ENCODE measurements at places on chromosomes 16 and 17.
A peak's percentile ranks its signal among the peaks of the same experiment; 100 is the strongest.

- DNase-seq, result peak; percentile 27
Observed at GRCh38 chr17:67830440-67830839, 5.1 kb downstream of the BPTF start.

- peak; percentile 62 for DNase-seq
Observed at GRCh38 chr16:68590201-68590994, 51.3 kb downstream of the ZFP90 start.

DNA sequence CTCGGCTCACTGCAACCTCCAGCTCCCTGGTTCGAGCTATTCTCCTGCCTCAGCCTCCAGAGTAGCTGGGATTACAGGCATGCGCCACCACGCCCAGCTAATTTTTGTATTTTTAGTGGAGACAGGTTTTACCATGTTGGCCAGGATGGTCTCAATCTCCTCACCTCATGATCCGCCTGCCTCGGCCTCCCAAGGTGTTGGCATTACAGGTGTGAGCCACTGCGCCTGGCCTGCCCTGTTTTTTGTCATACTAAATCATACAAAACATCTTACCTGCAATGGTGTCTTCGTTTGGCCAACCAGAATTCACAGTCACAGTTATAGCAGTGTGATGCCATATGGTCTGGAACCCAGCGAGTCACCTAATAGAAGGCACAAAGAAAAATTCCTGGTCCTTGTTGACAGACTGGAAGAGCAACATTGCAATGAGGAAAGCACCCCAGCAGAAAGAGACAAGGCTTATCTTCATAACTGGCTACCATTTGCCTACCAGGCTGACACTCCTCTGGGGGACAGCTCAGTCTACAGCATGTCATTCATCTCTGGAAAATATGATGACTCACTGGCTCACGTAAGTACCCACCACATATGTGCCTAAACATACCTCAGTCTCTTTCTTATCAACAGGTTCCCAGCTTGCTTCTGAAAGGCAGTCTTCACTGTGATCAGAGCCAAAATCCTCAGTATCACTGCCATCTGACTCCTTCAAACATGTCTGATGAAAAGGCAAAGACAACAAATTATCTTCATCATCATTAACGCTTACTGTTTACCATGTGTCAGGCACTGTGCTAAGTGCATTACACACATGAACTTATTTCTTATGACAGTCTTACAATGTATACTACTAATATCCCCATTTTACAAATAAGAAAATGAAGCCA, 4.3 kb upstream of the HSF5 start:
- DNase-seq, result no peak

GRCh38 chr17:58371300-58371950, 19.4 kb upstream of the SUPT4H1 start:
- DNase-seq, result no peak

DNA sequence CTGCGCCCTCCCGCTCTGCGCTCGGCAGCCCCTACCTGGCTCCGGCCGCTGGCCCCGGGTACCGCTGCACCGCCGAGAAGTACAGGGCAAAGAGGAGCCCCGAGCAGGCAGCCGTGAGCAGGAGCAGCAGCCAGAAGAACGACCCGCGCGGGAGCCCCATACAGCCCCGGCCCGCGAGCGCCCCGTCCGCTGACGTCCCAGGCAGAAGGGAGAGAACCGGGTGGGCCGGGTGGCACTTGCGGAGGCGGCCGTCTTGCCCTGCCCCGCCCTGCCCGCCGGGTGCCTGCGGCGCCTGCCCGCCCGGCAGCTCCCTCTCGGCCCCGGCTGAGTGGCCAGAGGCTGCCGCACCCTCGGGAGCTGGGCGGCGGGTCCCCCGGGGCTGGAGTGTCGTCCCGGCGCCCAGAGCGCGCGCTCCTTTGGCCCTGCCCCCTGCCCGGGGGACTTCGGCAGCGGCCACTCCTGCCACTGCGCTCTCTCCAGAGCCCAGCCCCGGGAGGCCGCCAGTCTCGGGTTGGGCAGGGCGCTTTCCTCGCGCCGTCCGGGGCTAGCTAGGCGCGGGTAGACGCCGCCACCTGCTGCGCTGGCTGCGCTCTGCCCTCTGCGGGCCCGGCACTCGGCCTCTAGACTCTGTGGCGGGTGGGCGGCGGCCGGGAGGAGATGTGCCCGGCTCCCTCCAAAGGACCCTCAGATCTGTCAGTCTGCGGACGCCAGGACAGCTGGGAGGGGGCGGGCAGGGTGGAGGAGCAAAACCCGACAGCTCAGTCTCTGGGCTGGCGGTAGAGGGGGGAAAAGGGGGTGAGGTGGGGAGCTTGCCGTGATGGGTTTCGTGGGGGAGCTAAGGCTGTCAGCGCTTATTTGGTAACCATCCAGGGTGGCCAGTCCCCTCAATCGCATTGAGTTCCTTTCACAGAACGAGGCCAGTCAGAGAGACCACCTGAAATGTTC, at the start of gene ST6GALNAC2:
TSS of gene ST6GALNAC2 (minus strand) at position 212 of the 945 bp plus-strand sequence. CDS start at position 160, 52 bp downstream.
- no peak for DNase-seq

DNA sequence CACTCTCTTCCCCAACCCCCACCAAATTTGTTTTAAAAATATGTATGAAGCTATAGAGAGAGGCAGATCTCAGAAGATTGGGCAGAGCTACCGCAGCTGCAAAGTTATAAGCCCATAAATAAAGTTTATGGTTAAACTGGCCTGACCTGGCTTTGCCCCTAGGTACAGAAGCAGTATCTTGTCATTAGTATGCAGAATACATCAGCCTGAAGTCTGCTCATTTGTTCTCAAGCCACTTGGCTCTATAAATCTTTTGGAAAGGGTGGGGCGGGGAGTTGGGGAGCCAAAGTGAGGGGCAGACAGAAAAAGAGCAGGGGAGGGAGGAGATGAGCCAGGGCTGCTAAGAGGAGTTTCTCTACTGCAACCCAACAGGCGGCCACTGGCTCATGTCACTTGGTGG, 113.2 kb downstream of the SOX9 start:
- no peak for DNase-seq

DNA sequence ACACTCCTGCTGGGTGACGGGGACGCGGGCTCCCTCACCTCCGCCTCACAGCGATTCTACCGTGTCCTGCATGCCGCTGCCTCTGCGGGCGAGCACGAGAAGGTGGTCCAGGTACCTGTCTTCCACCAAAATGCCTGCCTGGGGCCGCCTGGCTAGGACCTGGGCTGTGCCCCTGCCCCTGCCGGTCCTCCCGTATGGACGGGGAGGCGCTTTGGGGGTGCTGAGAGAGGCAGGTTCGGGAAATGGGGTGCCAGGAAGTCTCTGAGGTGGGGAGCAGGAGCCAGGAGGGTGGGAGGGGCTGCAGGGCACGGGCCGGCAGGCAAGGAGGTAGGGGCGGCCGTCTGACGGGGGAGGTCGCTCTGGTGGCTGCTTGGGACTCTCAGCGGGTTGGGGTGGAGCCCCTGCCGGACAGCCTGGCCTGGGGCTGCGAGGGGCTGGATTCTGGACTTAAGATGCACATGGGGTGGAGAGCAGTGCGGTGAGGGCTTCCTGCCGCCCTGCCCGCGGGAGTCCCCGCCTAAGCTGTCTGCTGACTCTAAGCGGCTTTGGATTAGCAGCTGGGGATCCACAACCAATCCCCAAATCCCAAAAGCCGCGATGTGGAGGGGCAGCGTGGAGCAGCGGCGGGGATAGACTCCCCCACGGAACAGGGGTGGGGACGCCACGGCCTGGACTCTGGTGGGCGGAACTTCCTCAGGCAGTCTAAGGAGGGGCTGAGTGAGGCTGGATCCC, 5.8 kb downstream of the CHTF18 start:
- DNase-seq, result no peak

- no peak for DNase-seq
Observed at GRCh38 chr16:55571191-55571897, 4.9 kb downstream of the CAPNS2 start.

DNA sequence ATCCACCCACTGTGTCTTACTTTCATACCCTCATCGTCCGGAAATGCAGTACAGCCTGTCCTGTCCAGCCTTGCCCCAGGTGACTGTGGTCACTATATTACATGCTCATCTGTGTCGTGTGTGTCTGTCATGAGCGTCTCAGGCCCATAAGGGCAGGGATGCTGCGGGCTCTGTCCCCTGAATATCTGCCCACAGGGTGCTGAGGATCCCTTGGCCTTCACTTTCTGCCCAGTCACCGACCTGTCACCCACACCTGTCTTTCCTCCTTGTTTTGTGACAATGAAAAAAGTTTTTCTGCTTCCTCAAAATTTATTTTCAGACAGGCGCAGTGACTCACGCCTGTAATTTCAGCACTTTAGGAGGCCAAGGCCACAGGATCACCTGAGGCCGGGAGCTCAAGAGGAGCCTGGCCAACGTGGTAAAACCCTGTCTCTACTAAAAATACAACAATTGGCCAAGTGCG, 1.4 kb upstream of the CTRB1 start:
- no peak for DNase-seq

DNA sequence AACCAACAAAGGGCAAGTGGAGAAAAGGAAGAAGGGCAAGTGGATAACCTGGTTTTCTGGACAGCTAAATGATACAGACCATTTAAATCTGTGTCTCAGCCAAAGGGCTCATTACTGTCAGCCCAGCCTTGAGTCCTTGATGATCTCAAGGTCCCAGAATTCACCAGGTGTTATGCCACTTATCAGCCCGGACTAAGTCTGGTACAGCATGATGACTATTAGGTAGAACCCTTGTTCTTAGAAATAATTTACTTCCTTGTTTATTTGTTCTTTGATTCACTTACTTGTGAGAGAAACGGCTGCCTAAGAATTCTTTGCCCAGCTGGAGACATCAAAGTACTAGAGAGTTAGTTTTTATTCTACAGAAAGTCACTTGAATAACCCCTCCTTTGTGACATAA, 3.5 kb downstream of the PDILT start:
- no peak for DNase-seq

Data from foreskin melanocyte (primary cell).